ENCODE measurements at places on chromosomes 12 and 14. TPM values are rescaled to one million over a fixed set of nuclear protein-coding genes. Genes with fewer than 3 reads are reported as not detected.

- DNase-seq: no peak
Measured at GRCh38 chr12:56683-57346, 9.8 kb upstream of the IQSEC3 start.

GRCh38 chr12:2225696-2226095 is 172.9 kb downstream of the CACNA1C start:
- DNase-seq: no peak

DNA sequence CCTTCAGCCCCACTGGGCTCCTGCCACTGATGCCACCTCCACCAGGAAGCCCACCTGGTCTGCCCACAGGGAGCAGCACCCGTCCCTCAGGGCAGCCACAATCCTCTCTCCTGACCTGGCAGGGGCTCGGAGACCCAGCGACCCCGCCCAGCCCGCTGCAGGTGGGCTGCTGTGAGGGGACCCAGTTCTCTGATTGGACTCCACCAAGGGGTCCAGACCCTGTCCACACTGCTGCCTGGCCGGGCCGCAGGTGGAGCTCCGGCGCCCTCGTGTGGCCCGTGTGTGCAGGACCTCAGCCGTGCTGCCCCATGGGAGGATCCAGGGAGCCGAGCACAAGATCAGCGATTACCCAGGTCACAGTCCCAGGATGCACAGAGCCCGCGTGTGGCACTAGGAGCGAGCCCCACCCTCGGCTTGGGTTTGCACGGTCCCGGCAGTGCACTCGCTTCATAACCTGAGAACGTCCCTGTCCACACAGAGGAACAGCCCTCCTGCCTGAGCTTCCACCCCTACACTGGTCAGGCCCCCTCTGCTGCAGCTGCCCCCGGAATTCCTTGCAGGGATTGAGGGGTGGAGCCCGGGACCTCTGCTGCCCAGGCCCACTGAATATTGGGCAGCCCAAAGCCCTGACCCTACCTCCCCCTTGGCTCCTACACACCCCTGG is 35.4 kb upstream of the TMEM179 start:
- DNase-seq: peak; percentile 40

DNA sequence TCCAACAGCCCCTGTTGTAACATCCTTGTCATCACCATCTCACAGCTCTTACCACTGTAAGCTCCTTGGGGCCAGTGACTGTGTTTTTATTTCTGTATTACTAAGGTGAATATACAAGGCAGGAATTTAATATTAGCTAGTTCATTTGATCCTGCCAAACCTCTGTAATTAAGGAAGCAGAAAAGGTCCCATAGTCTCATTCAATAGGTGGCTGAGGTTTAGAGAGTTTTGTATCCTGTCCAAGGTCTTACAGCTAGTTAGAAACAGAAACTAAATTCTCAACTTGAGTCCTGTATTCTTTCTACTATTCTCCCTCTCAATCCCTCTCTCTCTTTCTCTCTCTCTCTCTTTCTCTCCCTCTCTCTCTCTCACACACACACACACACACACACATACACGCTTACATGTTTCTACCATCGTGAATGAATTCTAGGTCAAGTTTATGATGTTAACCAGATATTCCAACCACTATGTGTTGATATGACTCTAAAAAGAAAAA is 543 bp upstream of the GLIPR1 start:
- DNase-seq: peak; percentile 86

DNA sequence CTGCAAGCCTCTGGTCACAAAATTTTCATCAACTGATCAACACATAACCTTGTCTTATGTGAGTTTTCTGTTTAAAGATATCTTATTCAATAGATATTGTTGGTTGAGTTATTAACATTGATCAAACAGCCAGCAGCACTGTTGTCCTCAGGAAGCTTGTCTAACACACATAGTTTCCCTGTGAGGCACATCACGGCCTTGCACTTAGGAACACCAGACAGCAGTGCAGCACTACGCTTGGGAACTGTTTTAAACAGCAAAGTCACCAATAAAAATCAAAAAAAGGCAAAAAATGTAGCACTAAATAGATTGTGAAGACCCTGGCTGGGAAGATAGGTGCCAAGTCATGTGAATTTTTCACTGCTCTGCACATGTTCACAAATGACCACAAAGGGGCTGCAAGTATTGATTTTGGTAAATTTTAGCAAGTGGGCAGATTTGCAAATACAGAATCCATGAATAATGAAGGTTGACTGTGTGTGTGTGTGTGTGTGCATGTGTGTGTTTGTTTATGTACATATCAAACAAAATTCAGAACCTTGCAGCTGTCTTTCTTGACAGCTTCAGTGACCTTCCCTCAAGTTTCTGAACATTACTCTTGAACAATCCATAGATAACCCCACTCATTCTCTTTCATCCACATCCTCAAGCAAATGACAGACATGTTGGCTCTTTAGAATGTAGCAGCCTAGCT is 28.9 kb downstream of the VDR start:
- no peak for DNase-seq

- no peak for DNase-seq
Measured at GRCh38 chr12:64723630-64724029, 35.6 kb downstream of the GNS start.

GRCh38 chr12:108326254-108326750 is 12.8 kb downstream of the CMKLR1 start:
- DNase-seq: no peak

DNA sequence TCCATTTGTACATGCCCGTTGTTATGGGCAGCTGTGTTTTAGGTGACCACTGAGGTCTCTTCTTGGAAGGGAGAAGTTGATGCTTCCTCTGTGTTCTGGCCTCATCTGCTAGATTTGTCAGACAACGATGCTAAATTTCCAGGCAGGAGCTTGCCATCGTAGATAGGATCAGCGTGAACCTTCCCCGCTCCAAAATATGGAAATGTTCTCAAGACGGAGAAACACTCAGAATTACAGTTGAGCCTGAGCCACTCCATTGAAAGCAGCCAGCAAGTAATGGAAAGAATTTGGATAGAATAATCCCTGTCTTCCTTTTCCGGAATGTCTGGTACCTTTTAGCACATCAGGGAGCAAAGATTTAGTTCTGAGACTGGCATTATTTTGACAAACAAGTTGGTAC is 34.8 kb downstream of the TUNAR start:
- no peak for DNase-seq

Gene RPGRIP1
- total RNA-seq: not detected

Gene CLBA1
- 3.3 TPM for total RNA-seq

Gene DAAM1
- 5.6 TPM for total RNA-seq

Gene RGS6
- not detected for total RNA-seq

Gene P2RX2
- total RNA-seq: not detected

Gene FGF23
- total RNA-seq: not detected

Gene ALKBH1
- total RNA-seq: 27.7 TPM

Gene DBX2
- total RNA-seq: not detected

Gene SLC4A8
- total RNA-seq: 12.3 TPM

Gene NPAS3
- total RNA-seq: 2.7 TPM

Gene GNB3
- 0.57 TPM for total RNA-seq

Gene TMEM120B
- total RNA-seq: 8.3 TPM

Gene GLRX5
- 40.9 TPM for total RNA-seq

Gene TTLL5
- 31.0 TPM for total RNA-seq

Gene RAPGEF3
- total RNA-seq: 1.2 TPM

Measured in M059J (cell line).